CD4-positive, alpha-beta T cell treated with Interferon gamma for 1 hour (primary cell): ENCODE measurements at places on chromosomes 12 and 14.

GRCh38 chr14:67429510-67430205 lies 17.7 kb upstream of the PLEK2 start:
- DNase-seq = no peak

- DNase-seq = no peak
These were observed 15.2 kb upstream of the FOXN3 start for GRCh38 chr14:89432226-89432625.

- no peak for DNase-seq
These were observed 11.2 kb upstream of the LRP1-AS start for GRCh38 chr12:57158665-57159064.

- no peak for DNase-seq
These were observed 393 bp downstream of the ORMDL2 start for GRCh38 chr12:55818140-55818728.

GRCh38 chr12:103572312-103573045 lies 14.6 kb upstream of the STAB2 start:
- no peak for DNase-seq

DNA sequence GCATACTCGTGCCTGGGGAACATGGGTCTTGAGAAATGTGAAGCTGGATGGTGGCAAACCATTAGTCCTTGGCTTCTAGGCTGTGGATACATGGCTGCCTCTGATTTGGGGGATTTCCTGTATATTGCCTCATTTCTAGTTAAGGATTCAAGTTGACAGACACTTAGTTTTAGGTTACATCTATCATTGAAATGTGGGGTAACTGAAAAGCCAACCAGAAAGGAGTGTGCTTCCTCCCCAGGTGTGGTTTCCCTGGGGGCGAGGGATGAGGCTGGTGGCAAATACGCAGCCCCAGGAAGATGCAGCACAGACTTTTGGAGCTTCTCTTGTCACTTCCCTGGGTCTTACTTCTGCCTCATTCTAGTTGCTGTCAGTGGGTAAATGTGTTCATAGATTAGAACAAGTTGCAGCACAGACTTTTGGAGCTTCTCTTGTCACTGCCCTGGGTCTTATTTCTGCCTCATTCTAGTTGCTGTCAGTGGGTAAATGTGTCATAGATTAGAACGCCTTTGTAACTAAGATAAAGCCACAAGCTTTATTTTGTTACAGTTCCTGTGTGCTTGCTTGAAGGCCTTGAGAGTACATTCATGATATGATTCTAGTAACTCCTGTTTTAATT lies 85.1 kb downstream of the BORCS5 start:
- peak; percentile 63 for DNase-seq

- no peak for DNase-seq
These were observed 543 bp upstream of the GLIPR1 start for GRCh38 chr12:75479963-75480461.

DNA sequence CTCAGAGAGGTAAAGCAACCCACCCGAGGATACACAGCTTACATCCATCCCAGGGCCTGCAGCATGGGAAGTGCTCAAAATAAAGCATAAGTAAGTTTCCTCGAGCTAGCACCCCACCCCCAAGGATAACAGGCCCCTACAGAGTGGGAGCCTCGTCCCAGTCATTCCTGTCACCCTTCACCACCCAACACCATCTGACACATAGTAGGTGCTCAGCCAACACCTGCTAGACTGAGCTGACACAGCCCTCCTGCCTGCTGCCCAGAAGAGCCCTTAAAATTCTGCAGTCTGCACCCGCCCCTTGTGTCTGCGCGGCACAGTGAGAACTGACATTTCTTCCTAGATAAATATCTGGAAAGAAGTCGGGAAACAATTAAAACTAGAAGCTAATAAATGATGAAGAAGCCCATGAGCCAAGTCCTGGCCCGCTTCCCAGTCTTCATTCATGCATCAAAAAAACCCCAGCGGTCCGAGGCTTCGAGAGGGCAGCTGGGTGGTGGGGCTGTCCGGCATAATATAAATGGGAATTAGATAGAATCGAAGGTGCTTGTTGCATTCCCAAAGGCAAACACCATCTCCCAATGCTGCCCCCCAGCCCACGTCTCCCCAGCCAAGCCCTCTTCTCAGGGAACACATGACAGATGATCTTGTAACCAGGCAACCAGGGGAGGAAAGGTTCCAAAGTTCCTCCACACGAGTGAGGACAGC lies 76.2 kb downstream of the BCL11B start:
- no peak for DNase-seq

- no peak for DNase-seq
These were observed 1.3 kb downstream of the CD4 start for GRCh38 chr12:6790496-6791150.

DNA sequence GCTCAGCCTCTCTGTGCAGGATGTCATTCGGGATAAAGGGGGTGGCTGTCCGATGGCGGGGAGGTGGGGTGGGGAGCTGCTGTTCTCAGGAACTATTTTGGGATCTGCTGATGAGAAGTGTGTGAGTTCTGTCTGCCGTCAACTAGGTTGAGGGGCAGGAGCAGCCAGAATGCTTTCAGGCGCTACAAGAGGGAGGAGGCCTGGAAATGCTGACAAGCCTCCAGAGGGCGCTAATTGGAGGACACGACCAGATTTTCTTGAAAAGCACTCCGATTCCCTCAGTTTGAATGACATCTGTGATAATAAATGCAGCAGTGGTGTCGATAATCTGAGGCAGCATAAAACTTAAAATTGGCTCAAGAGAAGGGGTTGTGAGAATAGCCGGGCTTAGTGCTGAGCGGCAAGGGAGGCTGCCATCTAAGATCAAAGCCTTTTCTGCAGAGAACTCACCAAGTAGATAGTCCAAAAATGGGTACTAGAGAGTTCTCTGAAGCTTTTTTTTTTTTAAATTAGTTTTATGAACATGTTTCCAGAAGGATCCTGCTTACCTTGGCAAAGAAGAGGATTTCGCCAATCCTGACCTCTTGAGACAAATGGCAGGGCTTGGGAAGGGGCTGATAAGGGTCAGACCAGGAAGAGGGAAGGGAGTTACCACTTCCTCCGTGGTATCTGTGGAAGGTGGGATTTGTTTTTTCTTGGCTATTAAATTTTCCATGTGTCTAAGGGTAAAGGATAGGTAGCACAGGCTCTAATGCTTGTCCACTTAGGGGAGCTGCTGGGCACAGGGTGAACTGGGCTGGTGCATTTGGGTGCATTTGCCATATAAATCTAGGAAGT lies 94.4 kb downstream of the CRACR2A start:
- peak; percentile 4 for DNase-seq

DNA sequence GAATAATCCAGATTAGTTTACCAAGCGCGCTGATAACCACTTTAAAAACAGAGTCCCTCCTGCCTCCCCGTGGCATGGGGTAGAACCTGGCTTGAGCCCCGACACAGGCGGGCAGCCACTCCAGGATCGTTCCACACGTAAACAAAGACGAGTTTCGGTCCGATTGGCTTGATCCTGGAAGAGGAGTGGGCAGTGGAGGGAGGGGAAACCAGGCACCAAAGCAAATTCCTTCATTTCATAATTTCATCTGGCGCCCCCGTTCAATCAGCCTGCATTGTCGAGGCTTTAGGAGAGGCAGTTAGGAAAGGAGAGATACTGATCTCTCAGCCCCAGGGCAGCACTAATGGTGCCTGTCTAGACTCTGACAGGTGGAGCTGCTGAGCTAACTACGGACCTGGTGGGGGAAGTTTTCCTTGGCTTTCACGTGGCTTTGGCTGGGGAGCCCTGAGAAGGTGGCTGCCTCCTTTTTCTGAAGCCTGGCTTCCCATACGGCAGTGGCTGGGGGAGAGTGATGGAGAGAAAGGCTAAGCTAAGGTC lies 751 bp upstream of the GPRC5A start:
- DNase-seq = no peak

- DNase-seq = no peak
These were observed 35.7 kb downstream of the LGR5 start for GRCh38 chr12:71475280-71475679.

- no peak for DNase-seq
These were observed 159.4 kb upstream of the TMTC2 start for GRCh38 chr12:82527165-82527780.

DNA sequence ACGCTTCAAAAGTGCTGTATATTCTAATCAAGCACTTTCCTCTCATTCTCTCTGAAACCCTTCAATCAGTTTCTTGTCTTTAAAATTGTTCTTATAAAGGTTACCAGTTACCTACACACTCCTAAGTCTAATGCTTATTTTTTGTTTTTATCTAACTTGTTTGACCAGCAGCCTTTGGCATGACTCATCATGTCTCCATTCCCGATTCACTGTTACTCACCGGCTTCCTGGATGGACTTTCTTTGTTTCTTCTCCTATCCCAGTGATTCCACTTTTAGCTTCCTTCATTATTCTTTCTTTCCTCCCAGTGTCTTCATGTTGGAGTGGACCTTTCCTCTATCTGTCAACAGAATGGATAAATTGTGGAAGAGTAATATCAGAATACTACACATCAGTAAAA lies 368.6 kb upstream of the CCDC196 start:
- DNase-seq = no peak

DNA sequence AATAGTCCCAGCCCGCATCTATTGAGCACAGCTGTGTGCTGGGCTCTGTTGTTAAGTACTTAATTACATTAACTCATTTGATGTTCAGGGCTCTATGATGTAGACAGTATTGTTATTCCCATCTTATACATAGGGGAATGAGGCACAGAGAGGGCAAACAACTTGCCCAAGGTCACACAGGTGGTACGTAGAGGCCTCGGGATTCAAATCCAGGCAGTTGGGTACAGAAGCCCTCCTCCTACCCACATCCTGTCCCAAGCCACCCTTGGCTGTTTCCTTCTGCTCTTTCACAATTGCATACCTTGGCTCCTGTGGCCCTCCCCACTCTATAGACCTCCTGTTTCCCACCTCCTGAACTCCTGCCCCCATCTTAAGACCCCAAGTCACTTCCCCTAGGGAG lies 10.0 kb upstream of the GPR68 start:
- no peak for DNase-seq

- DNase-seq = no peak
These were observed 111.9 kb downstream of the CCDC60 start for GRCh38 chr12:119446459-119446858.

DNA sequence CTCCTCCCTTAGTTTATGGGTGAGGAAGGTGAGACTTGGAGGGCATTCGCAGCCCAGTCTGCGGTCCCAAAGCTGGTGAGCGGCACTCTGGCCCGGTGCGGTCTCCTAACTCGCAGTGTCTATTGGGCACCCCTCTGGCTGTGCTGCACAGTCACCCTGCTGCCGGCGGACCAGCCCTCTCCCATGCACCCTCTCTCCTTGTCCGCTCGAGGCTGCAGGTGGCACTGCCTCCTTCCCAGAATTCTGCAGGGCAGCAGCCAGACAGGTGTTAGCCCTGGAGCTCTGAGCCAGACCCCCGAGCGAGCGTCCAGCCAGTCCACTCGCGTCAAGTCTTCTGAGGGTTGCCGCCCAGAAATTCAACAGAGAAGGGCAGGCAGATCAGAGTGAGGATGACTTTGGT lies 56.8 kb upstream of the DYNC1H1 start:
- no peak for DNase-seq

DNA sequence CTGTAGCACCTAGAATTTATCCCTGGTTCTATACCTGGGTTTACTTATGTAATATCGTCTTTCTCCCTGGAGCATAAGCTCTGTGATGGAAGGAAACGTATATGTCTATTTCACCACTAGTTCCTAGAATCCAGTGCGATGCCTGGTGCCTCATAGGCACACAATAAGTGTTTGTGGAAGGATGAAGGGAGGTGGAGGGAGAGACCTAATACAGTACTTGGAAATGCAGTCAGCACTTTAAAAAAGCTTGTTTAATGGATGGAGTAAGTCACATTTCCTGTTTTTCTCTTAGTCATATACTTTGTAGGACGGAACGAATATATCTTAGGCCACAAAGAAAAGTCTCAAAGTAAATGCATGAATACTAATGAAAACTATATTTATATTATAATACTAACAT lies 186.5 kb upstream of the HMGA2 start:
- no peak for DNase-seq

DNA sequence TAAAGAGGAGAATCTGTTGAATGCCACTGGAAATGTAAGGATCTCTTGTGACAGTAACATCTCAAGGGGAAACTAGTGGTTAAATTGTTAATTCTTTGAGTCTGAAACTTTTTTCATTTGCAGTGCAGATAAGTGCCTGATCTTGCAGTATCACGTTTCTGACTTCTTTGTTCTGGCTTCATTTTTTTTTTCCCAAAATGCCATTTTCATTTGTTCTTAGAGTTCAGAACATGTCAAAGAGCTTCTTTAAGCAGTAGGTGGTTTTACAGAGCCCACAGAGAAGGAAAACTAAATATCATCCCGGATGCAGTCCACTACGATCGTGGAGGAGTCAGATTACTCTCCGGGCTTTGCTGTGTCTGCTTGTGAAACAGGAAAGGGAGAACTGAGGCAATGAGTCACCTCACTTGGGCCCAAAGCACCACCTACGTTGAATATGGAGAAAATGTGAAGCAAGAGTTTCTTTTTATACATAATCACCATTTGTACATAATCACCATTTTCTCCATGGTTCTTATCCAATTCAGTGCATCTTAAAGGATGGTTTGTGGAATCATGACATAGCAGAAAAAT lies 43.9 kb downstream of the HMGA2 start:
- no peak for DNase-seq

GRCh38 chr14:22887260-22887989 lies 4.4 kb downstream of the REM2 start:
- DNase-seq = peak; percentile 55

GRCh38 chr14:65810322-65810721 lies 397.8 kb downstream of the FUT8 start:
- no peak for DNase-seq

- DNase-seq = peak; percentile 37
These were observed 25.3 kb downstream of the CLEC2A start for GRCh38 chr12:9906873-9907272.

GRCh38 chr14:73465823-73466532 lies 7.6 kb upstream of the NUMB start:
- DNase-seq = no peak

DNA sequence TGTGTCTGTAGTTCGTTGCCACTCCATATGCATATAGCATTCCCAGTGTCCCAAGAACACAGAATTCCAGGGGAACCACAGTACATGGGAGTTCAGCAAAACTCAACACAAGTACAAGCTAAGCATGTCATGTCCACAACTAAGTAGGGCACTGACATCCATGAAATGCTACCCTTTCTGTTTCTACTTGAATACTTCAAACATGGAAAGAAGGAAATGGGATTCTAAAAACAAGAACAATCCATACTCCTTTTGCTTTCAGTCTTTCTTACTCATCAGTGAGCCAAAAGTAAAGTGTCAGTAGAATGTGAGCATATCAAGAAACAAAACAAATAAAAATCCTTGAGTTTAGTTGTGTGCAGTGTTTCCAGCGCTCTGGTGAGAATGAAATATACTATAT lies 36.0 kb upstream of the COCH start:
- no peak for DNase-seq

- DNase-seq = peak; percentile 32
These were observed 7.1 kb downstream of the ASB2 start for GRCh38 chr14:93969082-93969828.

DNA sequence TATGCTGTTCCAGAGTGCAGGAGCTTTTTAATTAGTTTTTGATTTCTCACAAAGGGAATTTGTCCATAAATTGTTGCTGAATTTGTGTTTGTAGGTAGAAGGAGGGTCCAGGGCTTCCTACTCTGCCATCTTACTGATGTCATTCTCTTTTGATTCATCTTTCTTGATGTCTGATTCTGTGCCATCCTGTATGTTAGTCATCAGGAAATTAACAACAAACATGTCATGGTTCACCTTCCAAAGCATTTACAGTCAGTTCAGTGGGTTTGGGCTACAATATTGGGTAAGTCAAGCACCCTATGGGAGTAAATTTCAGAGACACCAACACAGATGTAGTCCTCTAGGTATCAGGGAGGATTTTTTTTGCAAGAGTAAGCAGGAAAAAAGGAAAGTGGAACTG lies 135.2 kb upstream of the SLC38A2 start:
- no peak for DNase-seq

- no peak for DNase-seq
These were observed 38.8 kb upstream of the DACT1 start for GRCh38 chr14:58598804-58599525.
